HFFc6 (cell line): ENCODE measurements at places on chromosomes 16 and 17.
A peak's percentile ranks its signal among the peaks of the same experiment; 100 is the strongest.

DNA sequence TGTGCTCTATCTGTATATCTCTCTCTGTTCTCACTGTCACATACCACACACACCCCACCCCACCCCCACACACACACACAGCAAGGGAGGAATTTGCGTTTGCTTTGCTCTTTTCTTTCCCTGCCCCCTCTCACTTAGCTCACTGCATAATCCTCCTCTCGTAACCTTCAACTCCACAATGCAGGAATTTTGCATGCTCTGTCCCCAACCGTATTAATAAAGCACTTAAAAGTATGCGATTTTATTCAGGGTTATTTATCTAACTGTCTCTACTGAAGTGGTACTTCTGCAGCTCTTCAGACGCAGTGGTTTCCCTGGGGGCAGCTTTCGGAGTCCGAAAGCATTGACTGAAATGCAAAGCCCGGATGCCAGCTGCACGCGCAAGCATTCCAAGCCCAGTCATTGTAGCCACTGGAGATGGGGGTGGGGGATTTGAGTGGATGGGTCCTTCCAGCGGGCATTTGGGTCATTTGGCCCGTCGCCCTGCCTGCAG lies 105.4 kb upstream of the RBFOX1 start:
- no peak for DNase-seq

DNA sequence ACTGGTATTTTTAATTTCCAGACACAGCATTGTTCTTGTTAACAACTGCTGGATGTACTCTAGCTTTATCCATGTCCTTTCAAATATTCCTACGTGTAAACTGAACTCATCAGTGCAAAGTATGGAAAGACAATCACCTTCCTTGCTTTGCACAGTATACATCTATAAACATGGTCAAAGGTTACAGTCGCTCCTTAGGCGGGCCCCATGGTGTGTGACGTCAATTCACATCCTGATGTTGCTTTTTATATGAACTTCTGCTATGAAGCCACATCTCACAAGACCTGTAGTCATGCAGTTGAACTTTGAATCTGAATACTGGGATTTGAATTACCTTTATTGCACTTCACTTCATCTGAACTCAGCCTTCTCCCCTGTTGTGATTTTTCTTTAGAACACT lies 447.6 kb upstream of the PSMD7 start:
- no peak for DNase-seq

- no peak for DNase-seq
Observed at GRCh38 chr16:85136702-85137322, 24.5 kb upstream of the CIBAR2 start.

- no peak for DNase-seq
Observed at GRCh38 chr16:57575468-57576277, 33.2 kb downstream of the ADGRG5 start.

DNA sequence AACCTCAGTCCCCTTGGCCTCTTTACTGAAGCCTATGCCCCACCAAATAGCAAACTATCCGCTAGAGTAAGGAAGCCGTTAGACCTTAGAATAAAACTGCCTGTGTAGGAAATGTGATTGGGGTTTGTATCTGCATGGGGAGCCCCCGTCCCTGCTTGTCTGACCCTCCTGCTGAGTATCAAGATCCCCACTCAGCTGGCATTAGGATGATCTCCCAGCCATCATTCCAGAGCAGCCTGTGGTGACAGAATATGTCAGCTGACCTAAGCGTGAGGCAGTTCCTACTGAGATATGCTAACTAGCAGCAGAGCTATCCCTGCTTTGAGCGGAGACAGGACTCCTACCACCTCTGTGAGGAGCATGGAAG lies 645 bp upstream of the GFOD2 start:
- peak; percentile 66 for DNase-seq

- DNase-seq: peak; percentile 50
Observed at GRCh38 chr16:29852654-29853053, 10.4 kb downstream of the CDIPT start.

GRCh38 chr17:17748179-17748578 lies 66.9 kb downstream of the RAI1 start:
- no peak for DNase-seq

DNA sequence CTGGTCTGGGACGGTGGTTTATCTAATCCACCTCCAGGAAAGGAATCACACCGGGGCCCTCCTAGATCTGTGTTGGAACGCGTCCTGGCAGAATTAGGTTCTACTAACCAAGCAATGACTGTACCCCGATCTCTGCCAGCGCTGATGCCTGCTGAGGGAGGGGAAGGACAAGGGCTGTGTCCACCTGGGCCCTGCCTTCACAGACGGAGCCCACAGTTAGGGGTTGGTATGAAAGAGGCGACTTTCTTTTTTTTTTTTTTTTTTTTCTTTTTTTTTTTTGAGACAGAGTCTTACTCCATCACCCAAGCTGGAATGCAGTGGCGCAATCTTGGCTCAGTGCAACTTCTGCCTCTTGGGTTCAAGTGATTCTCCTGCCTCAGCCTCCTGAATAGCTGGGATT lies 9.9 kb upstream of the KRT19 start:
- DNase-seq: no peak

DNA sequence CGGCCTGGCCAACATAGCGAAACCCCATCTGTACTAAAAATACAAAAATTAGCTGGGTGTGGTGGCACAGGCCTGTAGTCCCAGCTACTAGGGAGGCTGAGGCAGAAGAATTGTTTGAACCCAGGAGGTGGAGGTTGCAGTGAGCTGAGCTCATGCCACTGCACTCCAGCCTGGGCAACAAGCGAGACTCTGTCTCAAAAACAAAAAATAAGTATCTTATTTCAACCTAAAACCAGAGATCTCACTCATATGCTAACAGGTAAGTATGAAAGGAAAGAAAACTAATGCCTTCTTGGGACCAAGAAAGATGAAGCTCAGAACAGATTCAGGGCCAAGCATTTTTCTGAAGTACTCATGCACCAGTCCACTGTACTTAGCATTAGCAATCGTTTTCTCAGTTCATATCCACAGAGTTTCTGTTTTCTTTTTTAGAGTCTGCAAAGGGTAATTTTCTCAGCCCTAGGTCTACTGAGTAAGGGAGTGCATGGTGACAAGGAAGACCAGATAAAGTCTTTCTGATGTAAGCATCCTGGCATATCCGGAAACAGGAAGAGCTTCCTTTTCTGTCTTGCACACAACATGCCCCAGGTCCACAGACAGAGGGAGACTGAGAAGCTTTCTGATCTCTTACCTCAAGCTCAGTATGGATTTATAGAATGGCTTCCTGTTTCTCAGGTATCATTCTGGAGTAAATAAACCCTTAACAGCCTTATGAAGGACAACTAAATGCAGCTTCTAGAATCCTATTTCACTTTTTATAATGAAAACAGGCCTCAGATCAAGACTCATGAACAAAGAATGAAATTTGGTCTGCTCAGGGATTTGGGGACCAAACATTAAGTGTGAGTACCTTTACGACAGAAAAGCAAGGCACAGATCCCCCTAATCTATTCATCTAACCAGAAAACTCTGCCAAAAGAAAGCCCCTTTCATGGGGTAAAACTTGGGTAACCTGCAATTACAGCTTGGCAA lies 38.7 kb upstream of the FOXJ1 start:
- no peak for DNase-seq

GRCh38 chr17:72691017-72691416 lies 401.5 kb downstream of the SLC39A11 start:
- no peak for DNase-seq

DNA sequence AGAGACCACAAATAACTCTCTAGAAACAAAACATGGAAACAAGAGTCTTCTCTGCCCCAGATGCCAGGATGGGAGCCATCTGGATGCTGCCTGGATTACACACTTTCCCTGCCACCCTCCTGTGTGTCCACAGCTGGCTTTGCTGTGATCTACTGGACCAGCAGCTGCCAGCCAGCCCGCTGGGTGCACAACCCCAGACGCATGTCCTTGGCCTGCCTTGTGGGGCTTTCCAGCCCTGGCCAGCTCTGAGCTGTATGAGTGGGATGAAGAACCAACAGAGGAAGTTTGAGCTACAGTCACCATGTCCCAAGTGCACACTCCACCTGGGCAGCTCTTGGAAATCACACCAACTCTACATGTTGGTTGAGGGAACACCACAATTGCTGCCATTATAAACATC lies 57.0 kb upstream of the TNRC6C start:
- DNase-seq: no peak

DNA sequence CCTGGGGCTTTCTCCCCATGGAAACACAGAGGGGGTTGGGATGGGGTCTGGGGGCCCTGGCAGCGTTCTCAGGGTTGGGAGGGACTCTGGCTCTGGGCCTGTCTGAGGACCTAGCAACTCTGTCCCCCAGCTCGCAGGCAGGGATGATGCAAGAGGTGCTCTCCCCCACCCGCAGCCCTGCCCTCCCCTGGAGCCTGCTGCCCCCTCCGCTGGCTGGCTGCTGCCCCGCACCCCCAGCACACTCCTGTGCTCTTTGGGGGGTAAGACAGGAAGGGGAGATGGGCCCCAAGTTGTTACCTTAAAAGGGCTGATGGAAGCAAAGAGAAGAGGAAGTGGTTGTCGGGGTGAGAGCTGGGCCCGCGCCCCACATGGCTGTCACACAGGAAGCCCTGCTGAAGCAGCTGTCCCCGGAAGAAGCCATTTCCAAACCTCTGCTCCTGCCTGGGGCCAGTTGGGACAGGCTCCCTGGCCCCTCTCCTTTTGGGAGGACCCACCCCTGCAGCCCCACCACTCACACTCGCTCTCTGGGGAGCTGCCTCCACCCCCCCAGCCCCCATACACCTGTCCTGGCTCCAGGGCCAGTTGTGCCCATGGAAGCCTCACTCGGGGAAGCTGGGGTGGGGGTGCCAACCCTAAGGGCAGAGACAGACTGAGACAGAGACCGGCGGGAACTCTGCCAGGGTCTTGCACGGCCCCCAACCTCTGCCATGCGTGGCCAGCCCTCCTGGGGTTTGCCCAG lies 2.5 kb downstream of the CORO1A start:
- no peak for DNase-seq

DNA sequence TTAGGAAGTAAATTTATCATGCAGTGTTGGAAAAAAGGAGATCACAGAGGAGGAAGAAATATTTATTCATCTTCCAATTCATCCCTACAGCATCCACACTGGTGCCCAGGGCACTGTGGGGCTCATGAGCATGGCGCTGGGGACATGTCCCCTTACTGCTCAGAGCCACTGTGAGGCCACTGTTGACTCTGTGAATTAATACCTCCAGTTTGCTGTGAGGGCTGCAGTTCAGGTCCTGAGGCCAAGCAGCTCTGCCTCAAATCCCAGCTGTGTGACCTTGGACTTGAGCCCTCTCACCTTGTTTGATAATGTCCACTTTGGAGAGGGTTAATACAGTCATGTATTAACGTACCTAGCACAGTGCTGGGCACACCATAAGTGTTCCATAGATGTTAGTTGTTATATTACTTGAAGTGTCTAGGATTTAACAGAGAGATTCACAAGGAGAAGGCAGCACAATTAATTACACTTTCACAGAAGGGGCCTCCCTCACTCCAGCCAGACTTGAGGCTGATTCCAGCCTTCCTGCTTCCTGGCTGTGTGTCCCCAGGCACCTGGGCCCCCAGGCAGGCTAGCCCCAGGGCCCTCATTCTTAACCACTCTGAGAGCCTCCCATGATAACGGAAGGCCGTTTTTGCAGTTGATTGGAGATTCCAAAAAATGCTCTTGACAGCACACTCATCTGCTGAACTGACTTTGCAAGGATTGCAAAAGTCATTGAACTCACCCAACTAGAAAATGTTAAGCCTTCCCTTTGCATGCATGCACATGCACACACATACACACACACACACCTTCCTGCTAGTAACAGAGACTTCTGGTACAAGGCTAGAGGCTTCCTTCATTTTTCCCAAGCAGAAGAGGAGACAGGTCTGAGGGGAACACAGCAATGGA lies 29.4 kb downstream of the KATNIP start:
- DNase-seq: peak; percentile 41

DNA sequence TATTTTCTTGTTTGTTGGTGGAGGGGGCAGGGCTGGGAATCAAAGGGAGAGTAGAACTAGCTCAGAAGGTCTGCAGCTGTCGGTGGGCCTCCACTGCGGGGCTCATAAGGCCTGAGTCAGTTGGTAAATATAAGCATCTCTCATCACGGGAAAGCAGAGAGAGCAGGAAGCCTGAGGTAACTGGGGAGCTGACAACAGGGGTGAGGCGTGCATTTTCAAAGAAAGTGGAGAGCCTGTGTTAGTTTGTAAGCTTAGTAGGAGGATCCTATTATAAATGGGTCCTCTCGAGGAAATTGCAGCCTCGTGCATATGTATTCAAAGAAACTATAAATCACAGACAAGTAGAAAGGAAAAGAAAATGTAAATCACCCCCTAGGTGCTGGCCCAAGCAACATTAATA lies 221.0 kb upstream of the CDH13 start:
- no peak for DNase-seq

- no peak for DNase-seq
Observed at GRCh38 chr17:34464812-34465211, 101.8 kb upstream of the CCL1 start.

GRCh38 chr17:73521376-73521775 lies 122.9 kb downstream of the SDK2 start:
- DNase-seq: no peak

DNA sequence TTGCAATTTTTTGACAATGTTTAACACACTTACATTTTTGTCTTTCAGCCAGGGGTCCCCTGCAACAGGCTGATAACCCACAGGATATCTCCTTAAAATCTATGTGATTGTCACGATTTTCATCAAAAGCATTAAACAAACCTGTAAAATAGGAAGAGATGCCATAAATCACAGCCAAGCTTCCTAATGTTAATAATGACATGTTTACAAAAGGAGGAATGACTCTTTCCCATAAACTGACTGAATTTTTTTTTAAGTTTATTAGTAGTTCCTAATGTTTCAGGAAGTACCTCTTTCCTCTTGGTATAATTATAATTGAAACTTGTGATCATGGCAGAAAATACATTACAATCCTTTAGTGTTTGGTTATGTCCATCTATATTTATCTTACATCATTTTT lies 119.6 kb downstream of the CA4 start:
- no peak for DNase-seq

DNA sequence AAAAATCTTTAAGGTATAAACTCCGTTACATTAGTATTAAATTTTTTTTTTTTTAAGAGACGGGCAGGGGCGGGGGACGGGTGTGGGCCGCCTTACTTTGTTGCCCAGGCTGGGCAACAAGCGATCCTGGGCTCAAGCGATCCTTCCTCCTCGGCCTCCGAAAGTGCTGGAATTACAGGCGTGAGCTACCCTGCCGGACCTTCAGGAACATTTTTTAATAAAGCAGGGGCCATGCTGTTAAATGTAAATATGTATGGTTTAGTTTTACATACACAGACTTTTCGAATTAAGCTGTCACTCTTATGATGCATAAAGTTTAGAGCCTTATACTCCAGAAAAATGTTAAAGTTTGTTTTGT lies 2.4 kb downstream of the PPM1D start:
- DNase-seq: no peak

- DNase-seq: no peak
Observed at GRCh38 chr17:12227547-12227946, 206.9 kb downstream of the MAP2K4 start.

DNA sequence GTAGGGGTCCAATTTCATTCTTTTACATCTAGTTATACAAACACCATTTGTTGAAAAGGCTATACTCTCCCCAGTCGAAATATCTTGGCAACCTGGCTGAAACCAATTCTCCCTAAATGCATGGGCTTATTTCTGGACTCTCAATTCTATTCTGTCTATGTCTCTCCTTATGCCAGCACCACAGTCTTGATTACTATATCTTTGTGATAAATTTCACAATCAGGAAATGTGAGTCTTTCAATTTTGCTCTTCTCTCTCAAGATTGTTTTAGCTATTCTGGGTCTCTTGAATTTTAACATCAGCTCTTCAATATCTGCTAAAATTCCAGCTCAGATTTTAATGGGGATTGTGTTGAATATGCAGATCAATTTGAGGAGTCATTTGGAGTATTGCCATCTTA lies 5.9 kb upstream of the TRIM25 start:
- no peak for DNase-seq
